Breast epithelium (tissue), 4 donors: ENCODE measurements at places on chromosomes 12 and 14. TPM values are rescaled to one million over a fixed set of nuclear protein-coding genes. Genes with fewer than 3 reads are reported as not detected.

Gene ANKRD33
- total RNA-seq = not detected

Gene SLC5A8
- 0.29 TPM for total RNA-seq

Gene CD163L1
- total RNA-seq = 3.5 TPM

Gene SNAPC1
- 4.6 TPM for total RNA-seq

Gene RFLNA
- 11.4 TPM for total RNA-seq
